EL (cell line): ENCODE measurements at places on chromosomes 4 and X.

DNA sequence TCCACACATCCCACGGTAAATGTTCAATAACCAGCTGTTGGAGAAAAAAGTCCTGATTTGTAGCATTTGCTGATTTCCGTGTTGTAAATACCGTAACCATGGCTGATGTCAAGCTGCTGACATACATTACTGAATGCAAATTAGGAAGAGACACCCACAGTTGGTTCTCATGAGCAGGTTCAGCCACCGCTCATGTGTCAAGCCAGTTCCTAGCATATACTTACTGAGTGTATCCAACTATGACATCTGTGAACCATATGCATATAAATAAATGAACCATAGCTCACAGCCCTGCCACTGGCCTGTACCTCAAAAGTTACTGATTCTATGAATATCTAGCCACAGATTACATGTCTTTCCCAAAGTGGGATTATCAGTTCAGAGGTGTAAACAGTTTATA lies 29.5 kb downstream of the FHDC1 start:
- DNase-seq = no peak

DNA sequence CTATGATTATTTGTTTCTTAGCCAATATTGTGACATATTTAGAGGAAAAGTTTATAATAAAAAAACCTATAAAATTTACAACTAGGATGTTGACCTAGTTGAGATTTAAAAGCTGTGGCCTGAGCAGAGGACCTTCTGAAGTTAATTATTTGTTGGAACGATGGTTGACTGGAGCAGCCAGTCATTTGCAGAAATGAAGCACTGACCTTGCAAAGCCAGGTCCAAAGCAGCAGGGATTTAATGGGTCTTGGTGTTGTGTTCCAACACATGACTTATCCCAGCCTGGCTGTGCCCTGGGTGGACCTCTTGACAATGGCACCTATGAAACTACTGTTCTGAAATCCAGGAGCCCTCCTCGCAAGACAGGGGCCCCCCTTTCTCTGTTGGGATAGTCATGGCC lies 235.2 kb downstream of the FRAS1 start:
- DNase-seq = no peak

DNA sequence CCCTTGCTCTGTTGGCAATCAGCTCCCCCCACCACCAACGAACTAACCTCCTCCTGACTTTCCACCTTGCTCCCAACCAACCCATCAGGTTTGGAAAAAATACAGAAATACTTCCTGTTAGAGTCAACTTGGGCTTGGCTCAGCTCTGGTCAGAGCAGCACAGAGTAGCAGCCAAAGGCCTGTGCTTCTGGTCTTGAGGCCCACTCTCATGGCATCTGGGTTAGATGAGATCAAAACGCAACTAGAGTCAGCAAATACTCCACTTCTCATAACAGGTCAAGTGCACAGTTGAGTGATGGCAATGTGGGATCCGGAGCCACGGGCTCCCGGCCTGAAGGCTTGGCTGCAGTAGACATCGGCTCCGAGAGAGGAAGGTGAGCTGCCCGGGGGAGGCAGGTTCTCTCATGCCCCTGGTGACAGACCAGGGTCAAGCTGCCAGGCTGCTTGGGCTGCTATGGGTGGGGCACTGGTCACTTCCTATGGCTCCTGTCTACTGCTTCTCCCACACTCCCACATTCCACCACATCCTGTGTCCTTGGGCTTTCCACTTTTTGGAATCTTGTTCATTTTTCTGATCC lies 34.8 kb downstream of the ZNF185 start:
- DNase-seq = no peak

DNA sequence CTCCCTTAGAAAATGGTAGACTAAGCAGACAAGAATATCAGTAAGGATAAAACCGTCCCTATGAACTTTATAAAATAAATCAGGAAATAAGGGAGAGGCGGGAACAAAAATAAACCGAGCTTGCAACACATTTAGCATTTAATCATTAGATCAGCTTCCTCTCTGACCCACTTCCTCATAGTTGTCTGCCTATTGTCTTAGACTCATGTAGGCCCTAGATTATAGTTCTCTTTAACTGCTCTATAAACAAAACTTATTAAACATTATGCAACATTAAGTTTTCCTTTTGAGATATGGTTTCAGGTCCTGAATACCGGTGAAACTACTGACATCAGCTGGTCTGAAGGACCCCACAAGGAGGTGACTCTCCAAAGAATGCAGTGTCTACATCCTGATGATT lies 15.8 kb upstream of the SRD5A3 start:
- DNase-seq = no peak

DNA sequence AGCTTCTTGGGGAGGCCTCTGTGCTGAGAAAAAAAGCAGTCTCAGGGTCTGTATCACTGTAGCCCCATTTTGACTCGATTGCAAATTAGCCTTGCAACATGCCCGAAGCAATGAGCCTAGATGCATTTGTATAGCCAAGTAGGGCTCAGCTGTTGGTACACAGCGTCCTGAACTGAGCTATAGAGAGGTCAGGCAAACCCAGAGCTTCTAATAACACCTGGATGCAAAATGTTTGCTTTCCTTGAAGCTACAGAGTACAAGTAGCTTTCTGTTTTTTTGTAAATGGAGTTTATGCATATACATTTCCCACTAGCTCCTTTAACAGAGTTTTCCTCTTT lies 87.8 kb downstream of the PLAC1 start:
- DNase-seq = no peak

- peak; percentile 83 for DNase-seq
These were observed 622.1 kb downstream of the SPRY1 start for GRCh38 chr4:124018383-124019317.

DNA sequence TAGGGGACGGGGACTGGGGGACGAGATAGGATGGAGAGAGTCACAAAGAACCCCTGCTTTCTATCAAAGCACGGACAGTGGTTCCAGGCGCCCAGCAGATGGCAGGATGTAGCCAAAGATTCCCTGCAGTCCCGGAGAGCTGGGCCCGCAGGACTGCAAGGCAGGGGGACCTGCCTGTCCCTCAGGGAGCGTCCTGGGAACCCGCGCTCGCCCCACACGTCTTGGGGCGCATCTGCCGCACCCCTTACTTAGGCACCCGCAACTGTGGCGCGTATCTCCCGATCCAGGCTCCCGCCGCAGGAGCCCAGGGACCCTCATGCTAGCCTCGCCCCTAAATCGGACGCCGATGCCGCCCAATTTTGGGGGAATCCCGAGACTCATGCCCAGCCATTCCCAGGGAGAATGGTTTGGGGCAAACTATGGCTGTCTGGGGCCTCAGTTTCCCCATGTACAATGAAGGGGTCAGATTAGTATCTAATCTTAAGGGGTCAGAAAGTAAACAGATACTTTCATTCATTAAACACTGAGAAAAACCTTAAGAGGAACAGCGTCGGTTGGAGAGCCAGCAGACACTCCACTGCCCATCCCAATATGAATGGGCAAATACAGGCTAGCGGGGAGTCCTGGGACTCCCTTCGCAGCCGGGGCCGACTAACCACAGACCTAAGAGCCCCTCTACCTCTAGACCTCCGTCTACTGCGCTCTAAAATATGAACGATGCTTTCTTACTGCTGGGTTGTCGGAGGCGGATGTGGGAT lies 581 bp upstream of the STK32B start:
- DNase-seq = peak; percentile 83

- peak; percentile 35 for DNase-seq
These were observed 89.8 kb downstream of the EMCN start for GRCh38 chr4:100428051-100428450.

DNA sequence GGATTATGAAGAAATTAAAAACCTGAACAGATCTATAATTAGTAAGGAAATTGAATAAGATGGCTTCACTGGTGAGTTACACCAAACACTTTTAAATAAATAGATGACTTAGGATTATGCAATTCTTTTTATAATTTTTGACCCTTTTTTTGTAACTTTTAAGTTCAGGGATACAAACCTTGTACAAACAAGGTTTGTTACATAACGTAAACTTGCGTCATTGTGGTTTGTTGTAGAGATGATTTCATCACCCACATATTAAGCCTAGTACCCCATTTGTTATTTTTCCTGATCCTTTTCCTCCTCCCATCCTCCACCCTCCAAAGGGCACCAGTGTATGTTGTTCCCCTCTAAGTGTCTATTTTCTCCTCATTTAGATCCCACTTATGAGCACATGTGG lies 75.7 kb downstream of the CPEB2 start:
- peak; percentile 67 for DNase-seq

GRCh38 chr4:116066711-116067245 lies 953.4 kb upstream of the NDST4 start:
- DNase-seq = no peak

DNA sequence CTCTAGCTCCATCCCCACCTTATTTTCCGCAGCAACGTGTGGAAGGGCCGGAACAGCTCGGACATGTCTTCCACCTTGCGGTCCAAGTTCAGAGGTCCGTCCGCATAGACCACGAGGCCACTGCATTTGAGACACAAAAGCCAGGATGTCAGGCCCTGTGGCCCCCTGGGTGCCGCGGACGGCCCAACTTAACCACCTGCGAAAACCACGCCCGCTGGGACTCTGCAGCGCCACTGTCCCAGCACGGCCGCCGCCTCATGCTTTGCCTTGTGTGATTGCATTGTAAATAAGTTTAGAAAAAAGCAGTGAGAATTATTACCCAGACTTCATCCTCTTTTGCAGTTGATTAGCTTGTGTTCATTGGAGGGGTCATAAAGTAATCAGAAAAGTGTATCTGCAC lies 58.2 kb upstream of the MXD4 start:
- DNase-seq = no peak

DNA sequence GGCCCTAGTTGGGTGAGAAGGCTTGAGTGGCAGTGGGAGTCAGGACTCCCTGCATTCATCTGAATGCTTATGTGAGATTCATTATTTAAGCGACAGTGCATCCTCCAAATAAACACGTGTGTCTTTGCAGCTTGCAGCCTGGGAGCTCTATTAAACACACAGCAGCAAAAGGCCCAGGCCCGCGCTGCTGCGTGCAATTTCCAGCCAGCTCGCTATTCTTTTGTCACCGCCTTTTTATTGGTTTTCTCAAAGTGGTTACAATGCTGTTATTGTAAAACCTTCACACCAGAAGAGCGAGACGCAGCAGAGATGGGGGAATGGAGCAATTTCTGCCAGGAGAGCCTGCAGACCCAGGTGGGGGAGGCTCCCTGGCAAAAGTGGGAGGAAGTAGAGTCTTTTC lies 252.5 kb downstream of the BCOR start:
- no peak for DNase-seq

GRCh38 chr4:160026721-160027120 lies 923.8 kb downstream of the RAPGEF2 start:
- DNase-seq = no peak

- no peak for DNase-seq
These were observed 207.7 kb upstream of the MID1 start for GRCh38 chrX:10828036-10828435.

DNA sequence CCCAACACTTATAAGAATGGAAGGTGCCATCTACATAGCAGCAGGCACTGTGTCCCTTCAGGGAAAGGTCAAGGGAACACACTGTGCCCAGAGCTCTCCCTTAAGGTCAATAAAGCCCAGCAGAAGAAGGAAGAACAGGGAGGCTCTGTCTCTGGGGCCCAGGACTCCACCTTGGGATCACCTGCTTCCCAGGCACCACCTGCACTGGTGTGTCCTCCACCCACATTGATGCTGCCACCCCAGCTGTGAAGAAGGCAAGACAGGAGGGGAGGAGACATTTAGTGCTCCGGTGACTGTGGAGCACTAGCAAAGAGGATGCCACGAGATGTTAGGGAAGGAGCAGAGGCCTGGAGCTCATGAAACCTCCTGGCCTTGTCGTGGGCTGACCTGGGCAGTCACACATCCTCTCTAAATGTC lies 53.4 kb downstream of the FHDC1 start:
- no peak for DNase-seq

DNA sequence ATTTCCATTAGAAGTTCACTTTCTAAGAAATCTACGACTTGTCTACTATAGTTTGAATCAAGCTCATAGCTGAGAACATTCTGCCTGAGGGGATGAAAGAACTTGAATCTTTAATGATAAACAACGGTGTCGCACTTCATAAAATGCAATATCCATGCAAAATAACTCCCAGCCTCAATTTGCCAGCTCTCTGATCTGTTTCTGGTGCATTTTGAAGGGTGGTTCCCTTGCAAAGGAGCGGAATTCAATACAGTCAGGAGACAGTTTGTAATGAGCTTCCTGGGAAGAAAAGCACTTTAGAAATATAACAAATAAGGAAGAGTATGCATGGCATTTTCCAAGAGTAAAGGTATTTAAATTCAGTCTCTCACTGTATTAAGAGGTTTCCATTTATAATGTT lies 80.0 kb downstream of the PCYT1B start:
- DNase-seq = no peak

DNA sequence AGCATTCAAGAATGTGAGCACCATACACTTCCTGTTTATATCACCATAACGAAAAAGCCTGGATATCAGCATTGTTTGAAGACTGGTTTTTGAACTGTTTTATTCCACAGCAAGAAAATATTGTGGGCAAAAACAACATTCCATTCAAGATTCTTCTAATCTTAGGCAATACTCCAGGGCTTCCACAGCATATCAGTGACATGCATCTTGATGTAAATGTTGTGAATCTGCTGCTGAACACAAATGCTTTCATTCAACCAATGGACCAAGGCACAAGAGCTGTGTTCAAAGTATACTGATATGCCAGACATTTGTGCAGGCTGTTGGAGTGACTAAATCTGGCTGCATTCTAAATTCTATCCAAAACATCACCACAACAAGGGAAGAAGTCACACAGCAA lies 260.1 kb upstream of the ETNPPL start:
- no peak for DNase-seq

DNA sequence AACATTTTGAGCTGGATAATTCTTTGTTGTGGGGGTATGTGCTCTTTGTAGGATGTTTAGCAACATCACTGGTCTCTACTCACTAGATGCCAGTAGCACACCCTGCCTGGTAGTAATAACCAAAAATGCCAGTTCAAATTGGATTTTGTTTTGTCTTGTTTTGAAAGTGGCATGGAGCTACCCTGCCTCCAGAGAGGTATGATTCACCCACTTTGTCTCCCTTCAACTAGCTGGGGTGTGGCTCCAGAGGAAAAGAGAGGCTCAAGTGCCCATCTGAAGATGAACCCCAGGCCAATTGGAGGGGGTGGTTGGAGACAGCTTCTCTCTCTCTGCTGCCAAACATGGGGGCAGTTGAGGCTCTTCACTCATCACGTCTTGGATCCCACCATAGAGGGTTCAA lies 34.5 kb downstream of the NIPAL1 start:
- no peak for DNase-seq

- no peak for DNase-seq
These were observed at the start of gene APELA for GRCh38 chr4:164876700-164877324. APELA (plus strand) TSS chr4:164877178; CDS start chr4:164877332, 154 bp downstream.
